ENCODE measurements at places on chromosomes 7 and 10. TPM values are rescaled to one million over a fixed set of nuclear protein-coding genes. Genes with fewer than 3 reads are reported as not detected.

GRCh38 chr7:117172283-117172682 is 150.6 kb downstream of the WNT2 start:
- peaks cover 14% of the 10 kb centered on the region for H3K36me3 ChIP-seq
- no peaks in the 10 kb centered on the region for H3K27me3 ChIP-seq
- no peak overlapping the region for H3K27ac ChIP-seq
- no peak for DNase-seq
- no peak overlapping the region for H3K4me3 ChIP-seq

Gene GRM3
- not detected for total RNA-seq

Gene PCDH15
- total RNA-seq, result 0.77 TPM

Gene LRRN3
- total RNA-seq, result 19.3 TPM

GRCh38 chr7:117259615-117260014 is 63.2 kb downstream of the WNT2 start:
- peak; percentile 45 for DNase-seq
- no peaks in the 10 kb centered on the region for H3K36me3 ChIP-seq
- H3K4me1 ChIP-seq, result peaks cover 14% of the 10 kb centered on the region
- H3K27ac ChIP-seq, result no peak overlapping the region
- H3K4me3 ChIP-seq, result no peak overlapping the region

GRCh38 chr7:4246536-4246935 is 435.6 kb upstream of the FOXK1 start:
- no peaks in the 10 kb centered on the region for H3K36me3 ChIP-seq
- H3K27me3 ChIP-seq, result no peaks in the 10 kb centered on the region
- H3K27ac ChIP-seq, result no peak overlapping the region

- H3K27me3 ChIP-seq, result no peaks in the 10 kb centered on the region
- no peak for DNase-seq
- 0 out of 2 replicates have a peak, but pooled peaks cover 3% of the 10 kb centered on the region for H3K4me1 ChIP-seq
- no peak overlapping the region for H3K4me3 ChIP-seq
- H3K36me3 ChIP-seq, result no peaks in the 10 kb centered on the region
These were observed 107.5 kb downstream of the EPDR1 start for GRCh38 chr7:38027884-38028455.

- no peaks in the 10 kb centered on the region for H3K27me3 ChIP-seq
- peaks cover 3% of the 10 kb centered on the region for H3K36me3 ChIP-seq
- no peak overlapping the region for H3K27ac ChIP-seq
- H3K4me3 ChIP-seq, result no peak overlapping the region
- no peak for DNase-seq
These were observed 14.2 kb downstream of the MTURN start for GRCh38 chr7:30148951-30149459.

GRCh38 chr7:129644634-129645230 is 33.2 kb downstream of the NRF1 start:
- no peak overlapping the region for H3K27ac ChIP-seq
- peaks cover 5% of the 10 kb centered on the region for H3K4me1 ChIP-seq
- peak; percentile 70 for DNase-seq
- no peak overlapping the region for H3K4me3 ChIP-seq
- no peaks in the 10 kb centered on the region for H3K36me3 ChIP-seq

- H3K36me3 ChIP-seq, result no peaks in the 10 kb centered on the region
- no peak overlapping the region for H3K4me3 ChIP-seq
- no peak for DNase-seq
- no peaks in the 10 kb centered on the region for H3K27me3 ChIP-seq
These were observed 2.2 kb downstream of the DLX6 start for GRCh38 chr7:97007583-97007861.

- no peak overlapping the region for H3K27ac ChIP-seq
- H3K27me3 ChIP-seq, result no peaks in the 10 kb centered on the region
- DNase-seq, result no peak
- no peak overlapping the region for H3K4me3 ChIP-seq
- no peaks in the 10 kb centered on the region for H3K36me3 ChIP-seq
- H3K4me1 ChIP-seq, result no peaks in the 10 kb centered on the region
These were observed 64.6 kb downstream of the HERC4 start for GRCh38 chr10:68010426-68010940.

GRCh38 chr7:44533301-44534055 is 7.7 kb downstream of the NPC1L1 start:
- no peak overlapping the region for H3K4me3 ChIP-seq
- no peaks in the 10 kb centered on the region for H3K4me1 ChIP-seq
- no peak for DNase-seq
- no peaks in the 10 kb centered on the region for H3K36me3 ChIP-seq

GRCh38 chr10:126431816-126432215 is 43.5 kb upstream of the ADAM12 start:
- no peak overlapping the region for H3K27ac ChIP-seq
- H3K4me3 ChIP-seq, result no peak overlapping the region
- no peak for DNase-seq
- H3K4me1 ChIP-seq, result no peaks in the 10 kb centered on the region
- no peaks in the 10 kb centered on the region for H3K36me3 ChIP-seq
- no peaks in the 10 kb centered on the region for H3K27me3 ChIP-seq

GRCh38 chr10:48302515-48303476 is 3.7 kb upstream of the MAPK8 start:
- no peak overlapping the region for H3K27ac ChIP-seq
- no peaks in the 10 kb centered on the region for H3K27me3 ChIP-seq
- no peaks in the 10 kb centered on the region for H3K4me1 ChIP-seq
- no peak overlapping the region for H3K4me3 ChIP-seq
- no peaks in the 10 kb centered on the region for H3K36me3 ChIP-seq

- H3K27ac ChIP-seq, result no peak overlapping the region
- no peak for DNase-seq
- no peak overlapping the region for H3K4me3 ChIP-seq
- H3K36me3 ChIP-seq, result peaks cover 32% of the 10 kb centered on the region
- H3K4me1 ChIP-seq, result no peaks in the 10 kb centered on the region
These were observed 17.1 kb downstream of the WIPI2 start for GRCh38 chr7:5207131-5207530.

Gene HGF
- total RNA-seq, result 0.16 TPM

- no peaks in the 10 kb centered on the region for H3K4me1 ChIP-seq
- DNase-seq, result no peak
- H3K27me3 ChIP-seq, result peaks cover 10% of the 10 kb centered on the region
- H3K27ac ChIP-seq, result no peak overlapping the region
- H3K4me3 ChIP-seq, result no peak overlapping the region
These were observed 3.5 kb upstream of the BMPER start for GRCh38 chr7:33901847-33902246.

DNA sequence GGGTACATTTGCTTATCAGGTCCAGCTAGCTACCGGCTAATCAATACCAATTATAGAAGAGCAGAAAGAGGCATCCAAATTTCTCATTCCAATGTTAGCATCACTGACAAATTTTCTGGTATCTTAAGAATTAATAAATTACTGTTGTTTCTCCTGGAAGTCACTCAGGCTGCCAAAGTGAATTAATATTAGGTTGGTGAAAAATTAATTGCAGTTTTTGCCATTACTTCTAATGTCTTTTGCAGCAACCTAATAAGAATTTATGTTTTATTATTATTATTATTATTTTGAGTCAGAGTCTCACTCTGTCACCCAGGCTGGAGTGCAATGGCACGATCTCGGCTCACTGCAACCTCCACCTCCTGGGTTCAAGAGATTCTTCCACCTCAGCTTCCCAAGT is 979.9 kb downstream of the TYW1 start:
- no peak overlapping the region for H3K27ac ChIP-seq
- no peak overlapping the region for H3K4me3 ChIP-seq
- H3K4me1 ChIP-seq, result no peaks in the 10 kb centered on the region
- peaks cover 5% of the 10 kb centered on the region for H3K27me3 ChIP-seq
- no peak for DNase-seq

Measured in SJCRH30 (cell line).